ENCODE measurements at places on chromosomes 5 and 9. TPM values are rescaled to one million over a fixed set of nuclear protein-coding genes. Genes with fewer than 3 reads are reported as not detected.

DNA sequence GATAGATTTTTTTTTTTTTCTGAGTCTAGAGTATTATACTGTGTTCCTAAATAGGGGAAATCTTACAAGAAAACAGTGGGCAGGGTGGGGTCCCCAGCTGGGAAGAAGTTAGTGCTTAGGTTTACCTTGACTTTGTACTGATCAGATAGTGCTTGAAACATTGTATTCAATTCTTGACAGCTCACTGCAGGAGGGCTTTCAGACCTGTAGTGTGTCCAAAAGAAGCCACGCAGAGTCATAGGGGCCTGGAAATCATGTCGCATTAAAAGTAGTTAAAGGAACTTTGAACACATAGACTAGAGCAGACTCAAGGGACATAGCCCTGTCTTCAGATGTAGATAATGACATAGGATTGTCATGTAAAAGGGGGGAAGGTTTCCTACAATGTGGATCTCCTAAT is 215.4 kb upstream of the NR4A3 start:
- DNase-seq: no peak

- no peak for DNase-seq
Observed at GRCh38 chr5:152688561-152689249, 283.6 kb upstream of the NMUR2 start.

Gene POLR3G
- 0.95 TPM for polyA plus RNA-seq

- DNase-seq: no peak
Observed at GRCh38 chr9:94807556-94807955, 81.1 kb downstream of the AOPEP start.

DNA sequence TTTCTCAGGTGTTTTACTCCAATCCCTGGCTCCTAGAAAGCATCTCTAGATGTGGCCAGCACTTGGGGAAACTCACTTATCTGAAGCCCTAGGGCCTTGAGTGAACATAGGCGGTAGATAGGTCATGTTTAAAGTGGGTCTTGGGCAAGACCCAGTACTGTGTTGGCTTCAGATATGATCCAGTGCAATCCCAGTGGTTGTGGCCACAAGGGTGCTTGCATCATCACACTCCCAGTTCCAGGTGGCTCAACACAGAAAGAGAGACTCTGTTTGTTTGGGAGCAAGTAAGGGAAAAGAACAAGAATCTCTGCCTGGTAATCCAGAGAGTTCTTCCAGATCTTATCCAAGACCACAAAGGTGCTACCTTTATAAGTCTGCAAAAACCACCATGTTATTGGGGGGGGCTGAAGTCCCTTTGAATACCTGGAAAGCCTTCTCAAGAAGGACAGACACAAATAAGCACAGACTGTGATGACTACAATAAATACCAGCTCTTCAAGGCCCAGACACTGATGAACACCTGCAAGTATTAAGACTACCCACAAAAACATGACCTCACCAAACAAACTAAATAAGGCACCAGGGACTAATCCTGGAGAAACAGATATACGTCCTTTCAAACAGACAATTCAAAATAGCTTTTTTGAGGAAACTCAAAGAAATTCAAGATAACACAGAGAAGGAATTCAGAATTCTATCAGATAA is 114.7 kb downstream of the LURAP1L start:
- no peak for DNase-seq

DNA sequence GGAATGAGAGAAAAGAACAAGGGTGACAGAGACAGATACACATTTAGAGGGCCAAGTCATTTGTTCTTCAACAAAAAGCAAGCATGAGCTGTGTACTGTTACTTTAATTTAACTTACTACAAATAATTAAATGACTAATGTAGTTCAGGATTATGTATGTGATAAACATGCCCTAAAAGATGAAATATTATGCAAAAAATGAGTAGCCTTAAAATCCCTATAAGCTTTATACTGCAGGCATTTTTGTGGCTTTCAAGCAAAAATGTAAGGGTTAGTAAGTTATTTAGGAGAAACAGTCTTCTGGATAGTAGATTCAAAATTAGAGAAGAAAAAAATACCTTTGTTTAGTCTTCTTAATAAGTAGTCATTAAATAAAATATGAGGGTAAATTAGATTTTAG is 431.2 kb downstream of the CSNK1G3 start:
- no peak for DNase-seq

Gene PLPP7
- polyA plus RNA-seq: 1.2 TPM

Gene EXOC3
- 18.8 TPM for polyA plus RNA-seq

- DNase-seq: no peak
Observed at GRCh38 chr9:21153336-21154017, 11.8 kb upstream of the IFNW1 start.

DNA sequence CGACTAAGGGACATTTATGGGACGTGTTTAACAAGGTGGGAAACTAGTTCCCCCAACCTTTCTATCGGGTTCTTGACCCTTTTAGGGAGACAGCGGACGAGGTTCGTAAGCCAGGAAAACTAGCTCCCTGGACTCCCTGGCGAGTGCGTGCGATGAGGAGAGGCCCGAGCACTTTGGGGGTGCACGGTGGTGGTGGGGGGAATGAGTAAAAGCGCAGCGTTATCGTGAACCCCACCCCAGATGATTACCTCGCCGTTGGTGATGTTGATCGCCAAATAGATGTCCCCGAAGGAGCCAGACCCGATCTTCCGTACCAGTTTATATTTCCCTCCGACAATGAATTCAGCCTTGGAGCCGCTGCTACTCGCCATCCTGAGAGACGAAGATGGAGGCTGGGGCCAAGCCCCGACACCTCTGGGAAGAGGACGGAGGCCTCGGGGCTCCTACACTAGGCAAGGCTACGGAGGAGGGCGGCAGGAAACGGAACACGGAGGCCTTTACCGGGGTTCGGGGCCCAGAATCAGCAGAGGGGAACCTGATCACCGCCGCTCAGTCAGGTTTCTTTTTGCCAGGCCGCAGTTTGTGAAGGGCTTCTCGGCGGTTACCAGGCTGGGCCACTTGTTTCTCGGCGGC is 529 bp downstream of the CSNK1A1 start:
- DNase-seq: no peak

DNA sequence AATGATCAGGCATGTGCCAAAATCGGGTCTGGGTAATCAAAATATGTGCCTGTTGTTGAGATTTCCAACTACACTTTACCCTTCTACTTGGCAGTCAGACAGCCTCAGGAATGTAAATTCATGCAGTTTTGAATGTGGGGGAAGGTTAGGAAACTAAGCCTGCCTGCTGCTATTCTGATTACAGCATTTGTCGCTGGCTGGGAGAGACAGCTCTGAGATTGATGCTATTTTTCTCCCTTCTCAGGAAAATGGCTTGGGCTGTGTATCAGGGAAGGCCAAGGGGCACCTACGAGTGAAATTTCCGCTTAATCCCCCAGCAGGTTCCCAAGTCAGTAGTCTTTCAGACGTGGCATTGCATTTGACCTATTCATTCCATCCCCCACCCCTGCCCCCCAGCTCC is 3.6 kb upstream of the RGS7BP start:
- no peak for DNase-seq

DNA sequence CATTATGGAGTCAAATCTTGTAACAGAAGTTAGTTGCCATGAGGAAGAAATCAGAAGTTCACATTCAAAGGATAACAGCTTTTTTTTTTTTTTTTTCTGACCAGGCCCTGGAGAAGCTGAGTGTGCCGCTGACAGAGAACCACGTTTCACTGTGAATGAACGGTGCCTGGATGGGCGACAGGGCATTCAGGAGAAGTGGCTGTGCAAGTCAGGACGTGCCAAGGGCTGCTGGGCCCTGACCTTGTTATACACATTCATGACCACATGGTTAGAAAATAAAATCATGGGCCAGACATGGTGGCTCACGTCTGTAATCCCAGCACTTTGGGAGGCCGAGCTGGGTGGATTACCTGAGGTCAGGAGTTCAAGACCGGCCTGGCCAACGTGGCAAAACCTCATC is 91.6 kb downstream of the ANKH start:
- DNase-seq: no peak

Gene NOXA1
- 1.6 TPM for polyA plus RNA-seq

Gene PCDHAC2
- polyA plus RNA-seq: not detected

Gene MARCOL
- not detected for polyA plus RNA-seq

DNA sequence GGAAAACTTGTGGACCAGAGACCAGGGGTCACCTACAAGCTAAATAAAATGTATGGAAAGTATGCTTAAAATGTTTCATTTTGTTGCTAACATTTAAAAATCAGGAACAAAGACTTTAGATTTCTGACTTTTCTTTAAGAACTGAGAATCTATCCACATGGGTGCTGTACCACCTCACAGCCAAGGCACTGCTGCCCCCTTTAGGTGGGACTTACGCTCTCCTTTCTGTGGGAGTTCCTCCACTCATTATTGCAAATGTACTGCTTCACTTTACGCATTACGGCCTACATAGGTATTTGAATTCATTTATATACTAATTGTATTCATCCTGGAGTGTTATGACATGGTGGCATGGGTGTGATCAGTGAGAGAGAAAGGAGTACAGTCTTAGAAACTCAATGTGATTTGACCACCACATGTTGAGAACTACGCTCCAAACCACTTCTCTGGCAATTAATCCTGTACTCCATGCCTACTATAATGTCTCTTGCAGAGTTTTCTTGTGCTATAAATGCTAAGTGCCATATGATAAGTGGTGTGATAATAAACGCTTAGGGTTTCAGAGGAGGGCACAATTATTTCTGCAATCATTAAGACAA is 24.7 kb upstream of the CETN3 start:
- peak; percentile 4 for DNase-seq

Gene ITGA2
- polyA plus RNA-seq: not detected

DNA sequence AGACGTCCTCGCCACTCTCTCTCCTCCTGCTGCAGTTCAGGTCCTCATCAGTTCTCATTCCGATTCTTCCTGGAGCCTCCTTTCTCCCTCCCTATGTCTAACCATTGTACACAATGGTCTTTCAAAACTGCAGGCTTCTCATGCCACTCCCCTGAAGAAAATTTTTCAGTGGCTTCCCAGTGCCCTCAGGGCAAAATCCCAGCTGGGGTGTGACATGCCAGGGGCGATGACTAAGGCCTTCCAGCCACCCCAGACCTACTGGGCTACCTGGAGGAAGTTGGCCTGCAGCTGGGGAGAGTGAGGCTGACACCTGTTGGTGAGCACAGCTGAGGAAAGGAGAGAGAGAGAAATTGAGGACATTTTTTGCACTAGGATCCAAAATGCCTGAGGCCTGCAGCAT is 65.2 kb downstream of the SREK1 start:
- DNase-seq: no peak

Gene MSX2
- polyA plus RNA-seq: not detected

- no peak for DNase-seq
Observed at GRCh38 chr5:60277941-60278340, 384.4 kb upstream of the PDE4D start.

Gene FGFR4
- not detected for polyA plus RNA-seq

- no peak for DNase-seq
Observed at GRCh38 chr5:167790462-167791260, 500.8 kb upstream of the WWC1 start.

- no peak for DNase-seq
Observed at GRCh38 chr5:138111937-138112336, 27.3 kb downstream of the NME5 start.

Gene WNK2
- not detected for polyA plus RNA-seq

DNA sequence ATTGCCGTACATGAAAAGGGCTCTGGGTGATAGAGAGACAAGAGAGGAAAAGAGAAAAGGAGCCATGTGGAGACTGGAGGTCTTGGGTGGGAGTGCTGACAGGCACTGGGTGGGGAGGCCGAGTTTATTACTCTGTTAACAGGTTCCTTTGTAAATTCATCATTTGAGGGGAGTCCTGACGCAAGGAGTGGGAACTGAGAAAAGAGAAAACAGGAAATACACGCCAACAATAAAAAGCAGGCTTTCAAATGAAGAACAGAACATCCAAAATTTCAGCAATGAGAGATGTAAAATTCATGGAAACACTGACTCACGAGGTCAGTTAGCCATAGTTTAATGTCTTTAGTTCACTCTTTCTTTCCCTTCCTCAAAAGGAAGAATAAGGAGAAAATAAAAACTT is 342.8 kb downstream of the TMEM167A start:
- no peak for DNase-seq

Gene RPL35
- 2,024 TPM for polyA plus RNA-seq

Gene ECSCR
- not detected for polyA plus RNA-seq

DNA sequence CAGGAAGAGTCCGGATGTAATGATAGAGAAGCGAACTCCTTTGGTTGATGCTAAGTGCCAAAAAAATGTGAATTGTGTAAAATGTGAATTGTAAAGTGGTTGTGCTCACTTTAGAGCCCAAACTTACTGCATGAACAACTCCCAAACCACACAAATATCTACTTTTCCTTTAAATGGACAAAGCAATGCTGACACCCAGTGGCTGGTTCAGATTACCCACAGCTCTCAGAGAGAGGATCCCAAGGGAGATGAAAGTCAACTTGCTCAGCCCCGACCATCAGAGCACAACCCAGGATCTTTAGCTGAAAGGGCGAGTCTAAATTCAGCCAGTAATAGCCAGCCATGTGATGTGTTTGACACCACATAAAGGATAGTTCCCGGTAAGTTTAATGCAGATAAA is 133.7 kb downstream of the NMUR2 start:
- no peak for DNase-seq

Gene TAF11L7
- polyA plus RNA-seq: not detected

GRCh38 chr9:87682085-87682484 is 43.8 kb upstream of the CTSL start:
- no peak for DNase-seq

GRCh38 chr5:95738072-95738471 is 6.9 kb downstream of the RHOBTB3 start:
- no peak for DNase-seq

GRCh38 chr5:126098330-126099017 is 324.7 kb upstream of the GRAMD2B start:
- no peak for DNase-seq
